ENCODE measurements at places on chromosomes 16 and 17.
A peak's percentile ranks its signal among the peaks of the same experiment; 100 is the strongest.

GRCh38 chr17:67095803-67096202 is 51.4 kb downstream of the CACNG1 start:
- no peak for DNase-seq

DNA sequence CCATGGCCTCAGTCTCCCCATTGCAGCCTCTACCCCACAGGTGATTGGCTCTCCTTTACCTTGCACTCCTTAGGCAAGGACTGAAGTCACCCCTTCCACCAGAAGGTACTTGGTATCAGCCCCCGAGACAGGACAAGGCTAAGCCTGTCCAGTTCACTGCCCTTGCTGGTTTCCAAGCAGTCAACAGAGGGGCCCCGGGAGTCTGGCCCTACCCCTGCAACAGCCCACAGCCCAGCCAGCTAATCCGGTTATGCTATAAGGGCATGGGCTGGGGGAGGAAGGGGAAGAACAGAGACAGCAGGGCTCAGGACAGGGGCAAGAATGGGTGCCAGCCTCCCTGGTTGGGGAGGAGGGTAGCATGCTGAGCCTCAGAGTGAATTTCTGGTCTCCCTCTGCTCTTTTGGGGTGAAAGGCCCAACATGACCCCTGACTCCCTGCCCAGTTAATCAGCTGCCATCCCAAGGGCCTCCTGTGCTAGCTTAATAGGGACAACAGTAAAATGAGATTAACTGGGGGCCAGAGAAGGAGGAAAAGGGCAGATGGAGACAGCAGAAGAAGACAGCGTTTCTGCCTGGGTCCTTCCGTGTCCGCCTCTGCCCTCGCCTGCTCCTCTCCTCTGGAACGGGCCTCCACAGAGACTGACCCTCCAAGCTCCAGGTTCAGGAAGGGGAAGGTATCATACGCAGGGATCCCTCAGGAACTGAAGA is 10.7 kb downstream of the DLG4 start:
- no peak for DNase-seq

DNA sequence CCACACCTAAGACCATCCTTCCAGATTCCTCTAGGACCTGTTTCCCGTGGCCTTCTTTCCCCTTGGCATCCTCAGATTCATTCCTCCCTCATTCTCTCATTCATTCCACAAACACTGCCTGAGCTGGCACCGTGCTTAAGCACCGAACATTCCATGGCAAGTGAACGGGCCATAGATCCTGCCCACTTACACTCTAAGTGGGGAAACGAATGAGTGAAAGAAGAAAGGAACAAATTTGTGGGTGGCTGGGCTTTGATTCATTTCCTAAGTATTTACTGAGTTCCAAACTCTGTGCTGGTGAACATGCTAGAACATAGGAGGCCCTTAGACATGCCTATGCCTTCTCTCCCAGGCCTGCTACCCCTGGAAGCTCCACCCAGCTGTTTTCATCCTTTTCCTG is 30.0 kb downstream of the SRCIN1 start:
- no peak for DNase-seq

- DNase-seq: no peak
Observed at GRCh38 chr16:82432261-82432660, 194.5 kb upstream of the CDH13 start.

DNA sequence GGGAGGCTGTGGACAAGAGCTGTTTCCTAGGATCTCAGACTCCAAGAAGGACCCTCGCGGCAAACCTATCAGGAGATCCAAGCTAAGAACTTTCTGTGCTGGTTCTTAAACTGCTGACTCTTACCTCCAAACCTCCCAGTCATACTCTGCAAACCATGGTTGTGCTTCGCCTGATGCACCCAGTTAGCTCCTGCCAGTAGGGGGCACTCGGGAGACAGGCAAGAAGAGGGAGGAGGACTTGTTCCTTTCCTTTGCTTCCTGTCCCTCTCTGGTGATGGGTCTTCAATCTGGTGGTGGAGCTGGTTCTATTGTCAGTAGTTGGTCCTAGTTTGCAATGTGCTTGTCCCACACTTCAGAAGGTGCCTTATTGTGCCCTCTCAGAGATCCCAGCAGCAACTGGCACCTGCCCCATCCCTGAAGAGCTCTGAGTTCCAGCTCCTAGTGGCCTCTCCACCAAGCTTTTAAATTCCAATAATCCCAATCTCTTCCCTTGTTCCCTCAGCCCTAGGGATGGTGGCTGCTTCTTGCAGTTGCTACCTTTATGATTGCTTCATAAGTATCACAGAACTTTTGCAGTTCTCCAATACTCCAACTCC is 113.5 kb upstream of the RPL38 start:
- peak; percentile 82 for DNase-seq

- peak; percentile 12 for DNase-seq
Observed at GRCh38 chr16:56362057-56362655, 63.2 kb downstream of the AMFR start.

DNA sequence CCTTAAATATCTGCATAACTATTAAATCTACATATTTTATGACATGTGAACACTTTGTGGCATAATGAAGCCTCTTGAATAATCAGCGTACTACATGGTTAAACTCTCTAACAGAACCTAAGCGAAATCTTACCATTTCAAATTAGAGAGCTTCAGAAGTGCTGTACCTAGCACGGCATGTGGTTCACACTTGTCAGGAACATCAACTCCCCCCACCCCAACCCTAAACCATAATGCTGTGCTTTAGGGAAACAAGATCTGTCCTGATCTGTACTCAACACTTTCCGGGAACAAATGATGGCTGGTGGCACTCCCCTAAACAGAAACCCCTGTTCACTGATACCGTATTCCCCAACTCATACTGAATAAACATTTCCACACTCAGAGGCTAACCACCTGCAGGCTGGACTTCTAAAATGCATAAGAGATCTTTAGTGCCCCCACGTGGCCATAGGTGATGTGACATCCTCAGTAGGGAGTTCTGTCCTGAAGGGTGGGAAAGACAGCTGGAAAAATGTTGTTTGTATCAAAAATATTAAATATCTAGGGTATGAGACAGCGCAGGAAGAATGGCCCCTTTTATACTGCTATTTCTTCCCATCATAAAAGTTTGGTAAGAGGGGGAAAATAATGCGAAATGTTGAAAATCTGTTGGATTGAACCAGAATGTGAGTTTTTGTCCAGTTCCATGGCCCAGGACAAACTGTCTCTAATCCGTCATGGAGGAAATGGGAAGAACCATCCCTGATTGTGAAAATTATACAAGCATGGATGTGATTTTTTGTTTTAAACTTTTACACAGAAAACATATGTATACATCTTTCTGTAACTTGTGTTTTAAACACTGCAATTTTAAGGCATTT is 88.6 kb downstream of the USP31 start:
- peak; percentile 65 for DNase-seq

DNA sequence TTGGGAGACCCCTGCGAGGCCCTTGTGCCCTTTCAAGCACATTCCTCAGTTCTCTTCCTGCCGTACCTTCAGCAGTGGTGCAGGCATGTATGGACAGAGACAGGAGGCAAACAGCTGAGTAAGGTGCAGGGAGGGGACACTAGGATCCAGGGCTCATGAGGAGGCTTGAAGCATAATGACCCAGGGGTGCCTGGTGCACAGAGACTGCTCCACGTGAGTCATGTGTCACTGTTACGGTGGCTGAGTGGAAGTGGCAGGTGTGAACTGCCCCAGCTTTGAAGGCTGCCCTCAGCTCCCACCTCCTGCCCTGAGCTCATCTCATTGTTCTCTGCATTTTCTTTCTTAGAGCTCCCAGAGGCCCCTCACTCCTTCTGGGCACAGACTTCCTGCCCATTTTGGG is 124.8 kb downstream of the NTN1 start:
- DNase-seq: no peak

DNA sequence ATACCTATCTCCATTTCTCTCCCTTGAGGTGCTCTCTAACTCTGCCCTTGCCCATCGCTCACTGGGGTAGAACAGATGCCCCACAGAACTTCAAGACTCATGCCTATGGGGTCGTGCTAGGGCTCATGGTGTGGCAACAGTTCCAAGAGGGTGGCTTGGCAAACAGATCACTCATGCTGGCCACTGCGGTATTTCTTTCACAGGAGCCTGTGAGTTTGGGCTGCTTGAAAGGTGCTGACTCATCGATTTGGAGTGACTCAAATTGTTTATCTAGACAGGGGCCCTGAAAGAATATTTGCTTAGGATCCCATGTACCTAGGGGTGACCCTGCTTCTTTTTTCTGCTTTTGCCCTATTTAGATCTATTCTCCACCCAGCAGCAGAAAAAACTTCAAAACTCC is 69.9 kb downstream of the IRX5 start:
- no peak for DNase-seq

DNA sequence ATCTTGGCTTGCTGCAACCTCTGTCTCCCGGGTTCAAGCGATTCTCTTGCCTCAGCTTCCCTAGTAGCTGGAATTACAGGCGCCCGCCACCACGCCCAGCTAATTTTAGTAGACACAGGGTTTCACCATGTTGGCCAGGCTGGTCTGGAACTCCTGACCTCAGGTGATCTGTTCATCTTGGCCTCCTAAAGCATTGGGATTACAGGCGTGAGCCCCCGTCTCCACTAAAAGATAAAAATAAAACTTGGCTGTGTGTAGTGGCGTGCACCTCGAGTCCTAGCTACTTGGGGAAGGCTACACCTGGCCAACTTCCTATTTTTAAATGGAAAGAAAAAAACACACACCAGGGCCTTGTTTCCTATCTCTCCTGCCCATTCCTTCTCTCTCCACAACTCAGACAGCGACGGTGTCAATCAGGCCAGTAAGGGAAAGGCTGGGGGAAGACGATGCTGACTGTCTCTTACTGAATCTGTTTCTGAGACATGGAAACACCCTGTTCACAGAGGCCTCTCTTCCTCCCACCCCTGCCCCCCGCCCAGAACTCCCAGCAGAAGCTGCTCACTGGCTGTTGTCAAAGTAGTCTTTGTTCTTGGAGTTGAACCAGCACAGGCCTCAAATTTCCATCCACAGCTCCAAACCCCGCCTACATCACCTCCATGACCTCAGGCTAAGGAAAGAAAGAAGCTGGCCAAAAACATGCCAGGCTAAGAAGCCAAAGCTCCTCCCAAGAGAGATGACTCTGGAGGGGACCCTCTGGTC is 96.6 kb downstream of the NXN start:
- DNase-seq: no peak
